Lower leg skin (tissue), 4 donors: ENCODE measurements at places on chromosomes 11 and 22. TPM values are rescaled to one million over a fixed set of nuclear protein-coding genes. Genes with fewer than 3 reads are reported as not detected.

NRXN2 gene
- 1.1 TPM for total RNA-seq

ARL2 gene
- 112 TPM for total RNA-seq

OR4A16 gene
- not detected for total RNA-seq

MYO7A gene
- total RNA-seq, result 2.1 TPM

RAG1 gene
- total RNA-seq, result not detected

KDM4E gene
- not detected for total RNA-seq

DEUP1 gene
- not detected for total RNA-seq

HEPHL1 gene
- total RNA-seq, result 0.04 TPM

KRTAP5-7 gene
- not detected for total RNA-seq

C11orf16 gene
- total RNA-seq, result not detected

ZNRF3 gene
- 22.8 TPM for total RNA-seq

ADAMTS8 gene
- total RNA-seq, result 0.81 TPM

LGALS12 gene
- total RNA-seq, result not detected

AIFM3 gene
- 0.15 TPM for total RNA-seq

OR5A1 gene
- total RNA-seq, result not detected

ZC3H12C gene
- total RNA-seq, result 13.7 TPM

BMAL1 gene
- 132 TPM for total RNA-seq

CSF2RB gene
- total RNA-seq, result 3.2 TPM

APOL5 gene
- not detected for total RNA-seq

RAG2 gene
- total RNA-seq, result not detected

BEST1 gene
- 1.3 TPM for total RNA-seq

GPR83 gene
- total RNA-seq, result not detected

FGF4 gene
- not detected for total RNA-seq

TSG101 gene
- total RNA-seq, result 103 TPM

MS4A4E gene
- total RNA-seq, result 1.5 TPM

KCNJ1 gene
- total RNA-seq, result 0.10 TPM

RIMBP3B gene
- not detected for total RNA-seq

CELSR1 gene
- 56.2 TPM for total RNA-seq

MRGPRF gene
- total RNA-seq, result 4.6 TPM

HBB gene
- 18.5 TPM for total RNA-seq

TBX10 gene
- not detected for total RNA-seq

CNIH2 gene
- not detected for total RNA-seq

TRIM51 gene
- not detected for total RNA-seq

ACER3 gene
- 5.4 TPM for total RNA-seq

F2 gene
- total RNA-seq, result not detected

PHOX2A gene
- not detected for total RNA-seq

C22orf15 gene
- not detected for total RNA-seq

KRTAP5-1 gene
- total RNA-seq, result not detected
